Neural crest cell (in vitro differentiated cells): ENCODE measurements at places on chromosomes 3 and 15.
A peak's percentile ranks its signal among the peaks of the same experiment; 100 is the strongest.

- DNase-seq = no peak
These were observed 353.2 kb upstream of the PROK2 start for GRCh38 chr3:72137865-72138861.

GRCh38 chr3:16842272-16843270 lies 42.2 kb upstream of the PLCL2 start:
- DNase-seq = no peak

DNA sequence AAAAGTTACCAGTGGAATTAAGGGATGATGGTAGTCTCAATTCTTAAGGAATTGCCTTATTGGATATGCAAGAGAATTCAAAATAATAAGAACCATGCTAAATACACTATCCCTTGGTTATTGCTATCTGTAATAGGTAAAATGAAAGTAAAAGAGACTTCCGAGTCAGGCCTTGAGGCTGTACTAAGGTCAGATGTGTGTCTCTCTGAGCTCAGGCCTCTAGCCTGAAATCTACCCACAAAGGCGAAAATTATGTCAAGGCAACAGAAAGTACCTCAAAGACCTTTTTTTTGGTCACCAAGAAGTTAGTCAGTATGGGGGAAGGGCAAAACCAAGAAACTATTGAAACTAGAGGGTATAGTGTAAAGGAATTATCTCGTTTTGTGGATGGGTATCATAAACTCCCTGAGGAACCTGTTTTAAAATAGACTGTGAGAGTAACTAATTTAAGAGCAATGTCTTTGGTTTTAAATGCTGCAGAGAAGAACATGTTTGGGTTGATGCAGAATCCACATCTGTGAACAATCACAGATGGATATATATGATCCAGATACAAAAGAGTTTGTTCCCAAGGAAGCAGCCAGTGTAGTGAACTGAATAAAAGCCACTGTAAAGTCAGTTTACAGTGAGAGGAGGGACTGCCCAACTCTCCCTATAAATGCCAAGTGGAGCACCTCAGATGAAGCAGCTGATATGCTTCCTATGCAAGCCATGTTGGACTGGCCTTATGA lies 382.3 kb upstream of the SEMA6D start:
- no peak for DNase-seq

DNA sequence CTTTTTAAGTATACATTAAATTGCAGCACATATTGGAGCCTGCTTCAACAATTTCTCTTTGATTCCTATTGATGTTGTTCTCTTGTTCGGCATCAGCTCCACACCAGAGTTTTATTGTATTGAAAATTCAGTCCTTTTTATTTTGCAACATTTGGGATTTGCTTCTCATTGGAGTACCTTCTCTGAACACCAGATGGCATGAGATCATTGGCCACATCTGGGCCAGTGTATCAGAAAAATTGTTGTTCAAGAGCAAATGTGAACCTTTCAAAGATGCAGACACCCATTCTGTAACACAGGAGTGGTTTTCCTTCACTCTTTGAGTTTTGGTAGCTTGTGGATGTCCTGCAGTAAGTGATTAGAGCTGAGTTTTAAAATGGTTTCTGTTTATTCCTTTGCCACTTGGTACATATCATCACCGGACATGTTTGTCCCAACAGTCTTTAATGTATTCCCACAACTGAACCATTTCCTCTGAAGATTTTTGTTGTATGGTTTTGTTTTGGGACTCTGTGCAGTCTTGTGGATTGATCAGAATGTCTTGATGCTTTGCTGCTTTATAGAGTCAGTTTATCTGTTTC lies 96.1 kb downstream of the MCTP2 start:
- DNase-seq = peak; percentile 20

DNA sequence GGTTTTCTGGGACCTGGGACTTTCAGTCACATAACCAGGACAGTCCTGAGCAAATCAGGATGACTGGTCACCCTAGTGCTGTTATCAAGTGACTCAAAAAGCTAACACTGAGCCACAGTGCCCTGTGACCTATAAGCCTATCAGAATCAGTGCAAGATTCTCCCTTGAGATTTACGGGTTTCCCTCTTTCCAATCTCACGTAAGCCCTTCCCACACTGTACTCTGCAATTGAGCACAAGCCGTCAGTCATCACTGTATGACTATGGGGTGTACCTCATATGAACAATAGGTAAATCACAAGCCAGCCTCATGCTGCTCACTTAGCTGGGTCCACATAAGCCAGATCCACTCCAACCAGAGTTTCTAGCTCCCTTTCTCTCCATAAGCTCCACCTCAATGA lies 21.0 kb upstream of the CLDN18 start:
- DNase-seq = no peak

DNA sequence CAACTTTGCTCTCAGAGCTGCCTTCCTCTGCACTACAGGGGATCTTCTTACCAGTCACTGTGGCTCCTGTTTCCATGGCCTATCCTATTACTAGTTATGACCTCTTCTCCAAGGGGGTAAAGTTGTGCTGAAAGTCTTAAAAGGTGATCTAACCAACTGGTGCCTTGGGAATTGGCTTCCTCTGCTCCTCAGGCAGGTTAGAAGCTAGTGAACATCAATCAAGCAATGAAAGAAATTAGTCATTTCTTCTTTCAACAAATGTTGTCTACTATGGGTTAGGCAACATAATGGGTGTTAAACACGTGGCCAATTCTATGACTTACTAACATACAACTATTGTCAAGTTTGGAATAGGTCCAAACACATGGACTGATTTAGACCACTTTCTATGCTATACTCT lies 571.4 kb upstream of the NAALADL2 start:
- DNase-seq = no peak

DNA sequence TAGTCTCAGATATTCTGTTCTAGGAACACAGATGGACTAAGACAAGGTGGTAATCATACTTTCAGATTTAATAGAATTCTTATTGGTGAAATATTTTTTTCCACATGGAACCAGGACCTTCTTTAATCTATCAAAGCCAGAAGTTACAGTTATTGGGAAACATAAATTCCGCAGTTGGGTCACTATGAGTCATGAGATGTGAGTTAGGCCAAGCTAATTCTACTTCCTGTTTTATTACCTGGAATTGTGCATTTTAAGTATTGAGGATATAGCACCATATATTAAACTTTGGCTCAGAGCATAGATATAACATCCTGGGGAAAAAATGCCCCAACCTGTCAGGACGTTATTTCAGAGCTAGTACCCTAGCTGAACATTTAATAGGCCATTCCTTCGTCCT lies 96.4 kb upstream of the P3H2 start:
- no peak for DNase-seq

DNA sequence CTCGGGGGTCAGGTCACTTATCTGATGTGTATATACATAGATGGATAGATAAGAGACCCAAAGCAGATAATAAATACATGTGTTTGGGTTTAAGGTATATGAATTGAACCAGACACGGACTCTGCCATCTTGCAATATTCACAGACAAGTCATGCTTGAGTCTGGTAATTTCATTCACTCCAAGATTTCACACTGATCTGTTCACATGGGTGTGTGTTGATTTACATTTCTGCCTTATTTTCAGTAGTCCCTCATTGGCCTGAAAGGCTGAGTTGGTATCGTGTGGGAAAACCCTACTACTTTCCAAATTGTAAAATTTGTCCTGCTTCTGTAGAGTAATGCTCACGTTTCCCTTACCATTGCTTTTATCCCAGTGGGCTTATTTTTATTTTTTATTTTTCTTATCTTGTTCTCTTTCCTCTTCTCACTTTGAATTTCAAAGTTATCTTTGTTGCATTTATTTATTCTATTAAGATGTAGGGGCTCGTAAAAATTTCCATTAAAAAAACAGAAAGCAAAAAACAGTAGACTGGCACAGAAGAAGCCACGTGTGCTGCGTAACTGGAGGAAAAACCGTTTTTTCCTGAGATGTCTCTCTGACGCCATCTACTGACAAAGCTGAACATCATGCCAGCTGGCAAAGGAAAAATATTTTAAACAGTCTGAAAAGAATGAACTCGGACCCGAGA lies 10.8 kb upstream of the MFSD1 start:
- DNase-seq = no peak

GRCh38 chr15:85545752-85546151 lies 165.3 kb downstream of the AKAP13 start:
- DNase-seq = no peak

GRCh38 chr15:69951898-69952555 lies 145.7 kb downstream of the TLE3 start:
- DNase-seq = no peak

GRCh38 chr15:53535886-53536285 lies 223.6 kb downstream of the WDR72 start:
- no peak for DNase-seq

DNA sequence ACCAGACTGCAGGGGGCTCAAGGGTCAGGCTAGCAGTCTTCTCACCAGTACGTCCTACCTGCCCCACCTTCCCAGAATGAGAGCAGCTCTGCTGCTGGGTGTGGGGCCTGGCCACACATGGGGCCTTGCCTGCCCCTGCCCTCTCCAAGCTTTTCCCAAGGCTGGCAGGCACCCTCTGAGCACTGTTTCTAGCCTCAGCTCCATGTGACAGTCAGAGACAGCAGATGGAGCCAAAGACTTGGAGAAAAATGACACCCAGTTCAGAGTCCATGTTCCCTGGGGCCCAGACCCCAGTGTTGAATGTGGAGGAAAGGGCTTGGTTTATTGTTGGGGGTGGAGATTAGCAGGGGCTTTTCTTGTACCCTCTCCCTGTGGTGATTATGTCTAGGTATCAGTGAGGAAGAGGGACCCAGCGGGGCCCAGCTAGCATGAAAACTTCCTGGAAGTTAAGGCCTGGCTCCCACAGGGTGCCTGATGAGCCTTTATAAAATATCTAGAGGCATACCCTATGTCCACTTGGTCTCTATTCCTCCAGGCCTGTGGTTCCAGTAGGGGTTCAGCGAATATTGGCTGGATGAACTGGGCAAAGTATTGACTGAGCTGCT lies 153.8 kb downstream of the EEFSEC start:
- no peak for DNase-seq

- DNase-seq = no peak
These were observed 36.7 kb downstream of the ABTB1 start for GRCh38 chr3:127709320-127710060.

GRCh38 chr3:49785565-49786356 lies 581 bp downstream of the IP6K1 start:
- DNase-seq = no peak

GRCh38 chr3:31813197-31813596 lies 167.9 kb downstream of the OSBPL10 start:
- no peak for DNase-seq

- DNase-seq = no peak
These were observed 16.0 kb downstream of the CDV3 start for GRCh38 chr3:133589503-133589902.

DNA sequence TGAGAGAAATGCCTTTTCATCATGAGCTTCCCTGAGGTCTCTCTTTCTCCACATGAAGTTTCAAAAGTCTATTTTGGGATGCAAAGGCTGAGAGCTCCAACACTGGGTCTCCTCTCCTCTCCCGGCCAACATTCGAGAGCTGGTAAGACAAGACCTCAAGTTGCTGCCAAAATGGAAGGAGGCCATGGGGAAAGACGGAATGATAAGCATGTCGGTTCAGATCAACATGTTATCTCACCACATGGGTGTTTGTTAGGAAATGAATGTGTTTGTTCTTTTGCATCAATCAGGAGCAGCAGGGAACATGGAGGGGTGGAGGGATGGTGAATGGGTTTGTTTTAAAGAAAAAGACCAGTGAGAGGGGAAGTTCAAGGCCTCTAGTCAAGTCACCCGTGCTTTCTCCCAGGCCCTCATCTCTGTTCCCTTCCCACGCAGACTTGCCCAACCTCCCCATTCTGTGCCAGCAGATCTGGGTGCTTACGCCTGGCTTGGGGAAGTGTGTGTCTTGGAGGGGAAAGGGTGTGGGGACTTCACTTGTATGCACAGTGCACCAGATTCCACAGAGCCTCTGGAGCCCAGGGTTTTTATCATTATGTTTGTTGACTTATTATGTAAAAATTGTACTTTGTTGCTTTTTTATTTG lies 23.5 kb upstream of the ATP10A start:
- no peak for DNase-seq

- no peak for DNase-seq
These were observed 79.0 kb upstream of the MFGE8 start for GRCh38 chr15:88992216-88992615.

DNA sequence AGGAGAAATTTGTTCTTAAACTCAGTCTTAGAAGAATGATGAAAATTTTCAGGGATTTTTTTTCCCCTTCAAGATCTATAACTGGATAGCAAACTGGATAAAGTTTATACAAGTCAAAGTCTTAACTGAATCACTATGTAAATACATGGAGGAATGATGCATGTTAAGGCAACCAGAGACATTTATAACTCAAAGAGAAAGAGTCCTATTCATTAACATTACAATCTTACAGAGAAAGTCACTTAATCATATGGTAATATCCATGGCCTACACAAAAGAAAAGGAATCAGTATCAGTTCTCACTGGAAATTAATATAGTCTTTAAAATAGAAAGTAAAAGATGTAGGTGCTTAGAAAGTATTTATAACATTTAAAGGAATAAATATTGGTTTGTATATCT lies 869.1 kb downstream of the TBL1XR1 start:
- no peak for DNase-seq

- no peak for DNase-seq
These were observed 15.4 kb downstream of the PDHB start for GRCh38 chr3:58418227-58418626.
